ENCODE measurements at places on chromosomes 16 and 17.

GRCh38 chr17:31394544-31394943, 3.1 kb downstream of the RAB11FIP4 start:
- DNase-seq: peak; percentile 19

- no peak for DNase-seq
Measured at GRCh38 chr16:62036101-62036801, at the start of gene CDH8. Gene CDH8 (minus strand): TSS chr16:62036438. CDS start chr16:62021403, 15,035 bp downstream.

DNA sequence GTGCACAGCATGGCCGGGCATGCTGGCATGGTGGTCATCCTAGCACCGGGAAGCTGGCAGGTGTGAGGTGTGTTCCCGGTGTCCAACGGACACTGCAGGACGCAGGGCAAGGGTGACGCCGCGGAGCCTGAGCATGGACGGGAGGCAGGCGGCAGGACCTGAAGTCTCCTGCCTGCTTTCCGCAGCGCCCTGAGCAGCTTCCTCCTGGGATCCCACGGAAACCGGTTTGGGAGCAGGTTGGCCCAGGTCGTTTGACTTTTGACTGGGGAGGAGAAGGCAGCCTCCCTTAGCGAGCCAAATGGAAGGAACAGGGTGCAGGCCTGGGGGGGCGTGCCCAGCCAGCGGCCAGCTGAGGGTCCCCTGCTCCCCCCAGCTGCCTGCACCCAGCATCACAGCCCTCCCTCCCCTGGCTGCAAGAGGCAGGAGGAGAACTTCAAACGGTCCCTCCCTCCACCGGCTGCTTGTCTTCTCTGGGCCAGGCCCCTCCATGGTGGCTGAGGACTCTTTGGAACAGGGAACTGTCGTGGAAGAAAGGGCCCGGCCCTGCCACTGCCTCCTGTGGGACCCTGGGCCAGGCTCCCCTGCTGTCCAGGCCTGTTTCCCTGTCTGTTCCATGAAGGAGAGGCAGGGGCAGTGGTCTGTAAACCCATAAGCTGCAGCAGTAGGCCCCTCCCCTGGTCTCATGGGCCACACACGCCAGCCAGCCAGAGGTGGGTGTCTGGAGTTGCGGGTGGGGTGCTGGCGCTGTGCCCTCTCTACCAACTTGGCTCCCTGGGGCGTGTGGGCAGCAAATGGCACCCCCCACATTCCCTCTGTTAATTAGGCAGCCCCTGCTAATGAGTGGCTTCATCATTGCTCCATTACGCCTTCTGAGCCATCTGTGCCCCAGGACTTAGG, 7.8 kb upstream of the ADGRG1 start:
- no peak for DNase-seq

DNA sequence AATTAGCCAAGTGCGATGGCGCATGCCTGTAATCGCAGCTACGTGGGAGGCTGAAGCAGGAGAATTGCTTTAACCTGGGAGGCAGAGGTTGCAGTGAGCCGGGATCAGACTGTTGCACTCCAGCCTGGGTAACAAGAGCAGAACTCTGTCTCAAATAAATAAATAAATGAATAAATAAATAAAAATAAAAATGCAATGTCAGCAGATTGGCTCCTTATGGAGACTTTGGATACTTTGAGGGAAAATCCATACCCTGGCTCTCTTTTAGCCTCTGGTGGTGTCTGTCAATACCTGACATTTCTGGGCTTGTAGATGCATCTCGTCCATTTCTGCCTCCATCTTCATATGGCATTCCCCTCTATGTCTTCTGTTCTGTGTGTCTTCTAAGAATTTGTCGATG, 66.7 kb downstream of the RBFOX1 start:
- DNase-seq: no peak

DNA sequence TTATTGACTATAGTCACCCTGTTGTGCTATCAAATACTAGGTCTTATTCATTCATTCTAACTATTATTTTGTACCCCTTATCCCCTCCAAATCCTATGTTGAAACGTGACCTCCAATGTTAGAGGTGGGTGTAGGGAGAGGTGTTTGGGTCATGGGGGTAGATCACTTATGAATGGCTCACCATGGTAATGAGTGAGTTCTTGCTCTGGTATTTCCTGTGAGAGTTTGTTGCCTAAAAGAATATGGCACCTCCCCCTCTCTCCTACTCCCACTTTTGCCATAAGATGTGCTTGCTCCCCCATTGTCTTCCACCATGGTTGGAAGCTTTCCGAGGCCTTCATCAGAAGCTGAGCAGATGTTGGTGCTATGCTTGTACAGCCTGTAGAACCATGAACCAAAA, 59.3 kb upstream of the BRD7 start:
- DNase-seq: no peak

- DNase-seq: no peak
Measured at GRCh38 chr17:65633988-65634387, 72.5 kb upstream of the AXIN2 start.

DNA sequence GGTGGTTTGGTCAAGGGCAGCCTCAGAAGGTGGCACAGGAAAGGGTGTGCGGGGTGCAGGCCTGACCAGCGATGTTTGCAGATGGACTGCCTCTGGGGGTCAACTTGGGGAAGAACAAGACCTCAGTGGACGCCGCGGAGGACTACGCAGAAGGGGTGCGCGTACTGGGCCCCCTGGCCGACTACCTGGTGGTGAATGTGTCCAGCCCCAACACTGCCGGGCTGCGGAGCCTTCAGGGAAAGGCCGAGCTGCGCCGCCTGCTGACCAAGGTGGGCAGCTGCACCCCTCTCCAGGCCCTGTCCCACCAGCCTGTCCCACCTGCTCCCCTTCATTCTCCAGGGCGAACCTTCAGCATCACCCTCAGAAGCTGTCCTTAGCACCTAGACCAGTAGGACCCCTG, 12.5 kb downstream of the DHODH start:
- DNase-seq: no peak

- no peak for DNase-seq
Measured at GRCh38 chr16:57623251-57624043, 5.0 kb upstream of the ADGRG1 start.

DNA sequence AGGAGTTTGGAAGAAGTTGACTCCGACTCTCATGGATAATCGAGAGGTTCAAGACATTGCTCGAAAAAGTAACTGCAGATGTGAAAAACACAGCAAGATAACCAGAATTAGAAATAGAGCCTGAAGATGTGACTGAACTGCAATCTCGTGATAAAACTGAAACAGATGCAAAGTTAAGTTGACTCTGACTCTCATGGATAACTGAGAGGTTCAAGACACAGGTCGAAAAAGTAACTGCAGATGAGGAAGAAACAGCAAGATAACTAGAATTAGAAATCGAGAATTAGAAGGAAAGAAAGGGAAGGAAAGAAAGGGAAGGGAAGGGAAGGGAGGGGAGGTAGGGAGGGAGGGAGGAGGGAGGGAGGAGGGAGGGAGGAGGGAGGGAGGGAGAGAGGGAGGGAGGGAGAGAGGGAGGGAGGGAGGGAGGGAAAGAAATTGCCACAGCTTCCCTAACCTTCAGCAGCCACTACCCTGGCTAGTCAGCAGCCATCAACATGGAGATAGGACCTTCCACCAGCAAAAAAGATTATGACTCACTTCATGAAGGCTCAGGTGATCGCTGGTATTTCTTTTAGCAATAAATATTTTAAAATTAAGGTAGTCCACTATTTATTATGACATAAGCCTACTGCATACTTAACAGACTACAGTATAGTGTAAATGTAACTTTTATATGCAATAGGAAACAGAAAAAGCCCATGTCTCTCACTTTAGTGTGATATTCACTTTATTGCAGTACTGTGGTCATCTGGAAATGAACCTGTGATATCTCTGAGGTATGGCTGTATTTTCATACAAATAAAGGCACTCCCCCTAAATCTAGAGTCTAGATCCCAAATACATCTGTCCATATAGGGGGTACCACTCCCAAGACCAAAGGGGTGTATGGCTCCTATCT, 68.3 kb downstream of the KANSL1 start:
- no peak for DNase-seq

GRCh38 chr17:79026376-79027273, 2.7 kb downstream of the C1QTNF1 start:
- no peak for DNase-seq

- peak; percentile 63 for DNase-seq
Measured at GRCh38 chr17:82242977-82243647, 14.3 kb downstream of the SLC16A3 start.

DNA sequence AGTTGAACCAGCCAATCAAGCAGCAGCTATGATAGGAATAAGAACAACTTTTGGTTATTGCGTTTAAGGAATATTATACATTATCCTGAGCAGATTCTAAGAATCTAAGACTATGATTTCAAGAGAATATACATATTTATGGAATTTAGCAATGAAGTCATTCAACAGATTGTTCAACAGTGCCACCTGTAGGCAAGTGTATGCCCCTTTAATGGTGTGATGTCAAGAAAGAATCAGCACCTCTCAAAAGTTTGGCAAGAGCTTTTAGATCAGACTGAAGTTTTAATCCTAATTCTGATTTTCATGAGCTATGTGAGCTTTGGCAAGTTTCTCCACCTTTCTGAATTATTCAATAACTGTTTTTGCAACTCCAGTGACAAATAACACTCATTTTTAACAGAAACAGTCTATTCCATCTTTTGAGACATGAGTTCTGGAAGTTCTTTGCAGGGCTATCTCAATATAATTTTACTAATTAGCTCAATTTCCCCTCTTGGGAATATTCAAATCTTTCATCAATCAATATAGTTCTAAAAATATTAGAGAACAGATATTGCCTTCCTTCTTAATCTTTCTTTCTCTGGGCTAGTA, 474.3 kb upstream of the TOM1L1 start:
- DNase-seq: no peak

DNA sequence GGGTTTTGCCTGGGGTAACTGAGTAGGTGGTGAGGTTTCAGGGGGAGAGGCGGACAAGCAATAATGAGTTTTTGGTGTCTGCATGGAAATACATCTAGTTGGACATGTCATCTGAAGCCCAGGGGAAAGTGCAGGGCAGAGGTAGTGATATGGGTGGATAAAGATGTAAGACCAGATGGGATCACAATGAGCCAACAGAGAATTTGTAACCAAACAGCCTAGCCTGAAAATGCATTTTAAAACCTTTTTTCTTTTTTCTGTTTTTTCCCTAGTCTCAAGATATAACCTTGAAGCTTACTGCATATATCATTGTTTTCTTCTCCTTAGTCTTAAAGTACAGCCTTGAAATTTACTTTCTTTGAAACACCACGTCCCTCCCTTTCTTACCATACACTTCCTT, 3.7 kb upstream of the ZNF19 start:
- no peak for DNase-seq

DNA sequence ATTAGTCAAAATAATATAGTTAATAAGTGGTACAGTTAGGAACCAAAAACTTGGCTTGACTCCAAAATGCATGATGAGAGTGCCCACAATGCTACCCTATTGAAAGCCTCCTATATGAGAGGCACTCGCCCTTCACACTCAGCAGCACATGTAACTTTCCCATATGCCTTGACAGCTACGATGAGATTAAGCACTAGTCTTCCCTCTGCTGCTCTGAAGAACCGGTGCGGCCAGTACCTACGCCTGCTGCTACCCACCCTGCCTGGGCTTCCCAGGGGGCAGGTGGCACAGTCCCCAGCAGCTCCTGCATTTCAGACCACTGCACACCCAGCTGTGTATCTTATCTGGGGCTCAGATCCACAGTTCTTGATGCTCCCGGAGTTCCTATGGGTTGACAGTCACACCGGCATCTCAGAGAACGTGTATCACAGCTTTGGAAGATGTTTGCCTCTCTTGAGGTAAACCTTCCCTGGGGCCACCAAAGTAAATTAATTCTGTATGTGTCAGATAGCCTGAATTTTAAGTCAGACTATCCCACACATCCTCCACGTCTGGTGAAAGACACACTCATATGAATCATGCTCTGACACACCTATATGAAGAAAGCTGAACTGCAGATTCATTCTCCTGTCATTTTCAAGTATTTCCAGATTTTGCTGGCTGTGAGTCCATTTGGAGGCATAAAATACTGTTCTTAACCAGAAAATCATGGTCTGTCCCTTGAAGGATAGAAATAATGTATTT, 77.8 kb downstream of the MYH10 start:
- no peak for DNase-seq

DNA sequence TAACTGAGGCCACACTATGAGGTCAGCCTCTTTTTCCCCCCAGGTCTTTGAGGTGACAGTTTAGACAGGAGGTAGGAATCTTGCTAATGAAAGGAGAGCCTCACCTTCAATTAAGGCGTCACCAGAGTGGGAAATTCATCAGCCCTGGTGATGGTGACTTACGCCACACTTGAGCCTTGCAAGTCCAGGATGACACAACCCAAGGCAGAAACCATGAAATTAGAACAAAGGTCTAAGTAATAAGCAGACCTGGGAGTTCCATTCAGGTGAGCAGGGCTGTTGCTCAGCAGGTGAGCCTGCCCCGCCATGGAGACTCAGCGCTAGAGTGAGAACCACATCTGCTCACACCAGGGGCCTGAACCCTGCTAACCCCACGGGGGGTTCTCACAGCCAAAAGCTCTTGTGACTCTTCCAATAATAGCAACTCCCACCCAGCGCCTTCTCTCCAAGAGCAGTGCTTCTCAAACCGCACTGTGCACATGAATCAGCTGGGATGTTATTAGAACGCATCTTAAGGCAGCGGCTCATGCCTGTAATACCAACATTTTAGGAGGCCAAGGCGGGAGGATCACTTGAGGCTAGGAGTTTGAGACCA, 28.7 kb upstream of the KIFC3 start:
- DNase-seq: no peak

GRCh38 chr17:79324194-79324593, 249.6 kb downstream of the ENGASE start:
- DNase-seq: no peak

GRCh38 chr17:31787857-31788570, 71.0 kb downstream of the COPRS start:
- DNase-seq: peak; percentile 67

GRCh38 chr16:49467540-49468372, 94.2 kb downstream of the C16orf78 start:
- DNase-seq: no peak

GRCh38 chr17:42685831-42686230, 3.5 kb downstream of the CNTNAP1 start:
- DNase-seq: no peak

- DNase-seq: no peak
Measured at GRCh38 chr17:76879691-76880090, 11.5 kb downstream of the MGAT5B start.

GRCh38 chr17:10116753-10117420, 81.5 kb downstream of the GAS7 start:
- DNase-seq: no peak

- DNase-seq: no peak
Measured at GRCh38 chr16:85878407-85878806, 20.6 kb upstream of the IRF8 start.

- no peak for DNase-seq
Measured at GRCh38 chr16:60818465-60818864, 1217.8 kb downstream of the CDH8 start.

- DNase-seq: no peak
Measured at GRCh38 chr17:63479495-63480184, 2.8 kb downstream of the ACE start.

DNA sequence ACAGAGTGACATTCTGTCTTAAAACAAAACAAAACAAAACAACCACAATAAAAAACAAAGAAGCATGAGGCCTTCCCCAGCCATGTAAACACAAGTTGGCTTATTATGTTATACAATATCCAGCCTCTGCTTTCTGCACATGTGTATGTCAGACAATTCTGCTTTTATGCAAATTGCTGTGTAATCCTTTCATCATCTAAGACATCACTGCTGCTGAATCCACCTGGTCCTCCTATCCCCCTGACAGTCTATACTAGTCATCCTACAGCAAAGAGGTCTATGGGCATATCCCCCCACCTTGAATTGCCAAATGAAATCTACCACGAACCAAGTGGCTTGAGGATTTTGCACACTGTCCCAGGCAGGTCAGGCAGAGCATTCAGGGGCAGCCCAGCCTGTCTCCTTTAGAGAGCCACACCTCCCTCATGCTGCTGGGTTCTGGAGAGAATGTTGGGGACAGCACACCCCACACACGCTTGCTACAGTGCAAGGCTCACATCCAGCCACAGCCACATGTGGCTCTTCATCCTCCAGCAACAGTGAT, 339.6 kb upstream of the CDH5 start:
- no peak for DNase-seq

Measured in AG09319 (cell line).